Right forelimb (tissue), 1 donor: ENCODE measurements at places on chromosomes 1 and 21.

- DNase-seq = no peak
Observed at GRCh38 chr1:213977486-213977842, 10.3 kb upstream of the PROX1 start.

- no peak for DNase-seq
Observed at GRCh38 chr1:99749504-99750347, 16.7 kb downstream of the FRRS1 start.

GRCh38 chr1:90127288-90127953 is 132.5 kb downstream of the ZNF326 start:
- no peak for DNase-seq

DNA sequence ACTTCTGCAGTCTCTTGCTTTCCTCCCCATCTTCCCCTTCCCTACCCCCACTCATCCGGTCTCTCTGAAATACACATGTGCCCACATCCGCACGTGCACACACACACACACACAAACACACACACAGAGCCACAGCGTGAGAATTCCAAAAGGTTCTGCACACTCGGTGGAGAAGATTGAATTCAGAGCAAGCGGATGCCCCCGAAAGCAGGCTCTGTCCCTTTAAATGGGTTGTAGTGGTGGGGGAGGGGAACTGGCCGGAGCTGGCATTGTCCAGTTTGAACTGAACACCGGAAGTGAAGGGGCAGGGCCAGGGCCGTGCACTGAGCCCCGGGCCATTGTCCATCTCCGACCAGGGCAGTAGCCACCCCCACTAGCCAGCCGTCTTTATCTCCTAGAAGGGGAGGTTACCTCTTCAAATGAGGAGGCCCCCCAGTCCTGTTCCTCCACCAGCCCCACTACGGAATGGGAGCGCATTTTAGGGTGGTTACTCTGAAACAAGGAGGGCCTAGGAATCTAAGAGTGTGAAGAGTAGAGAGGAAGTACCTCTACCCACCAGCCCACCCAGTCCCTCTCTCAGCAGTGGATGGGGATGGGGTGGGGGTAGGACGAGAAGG is 1.3 kb upstream of the LIN28A start:
- DNase-seq = no peak

GRCh38 chr1:15028102-15028501 is 125.4 kb upstream of the TMEM51 start:
- DNase-seq = no peak

GRCh38 chr1:79543394-79543793 is 536.9 kb upstream of the ADGRL4 start:
- no peak for DNase-seq

DNA sequence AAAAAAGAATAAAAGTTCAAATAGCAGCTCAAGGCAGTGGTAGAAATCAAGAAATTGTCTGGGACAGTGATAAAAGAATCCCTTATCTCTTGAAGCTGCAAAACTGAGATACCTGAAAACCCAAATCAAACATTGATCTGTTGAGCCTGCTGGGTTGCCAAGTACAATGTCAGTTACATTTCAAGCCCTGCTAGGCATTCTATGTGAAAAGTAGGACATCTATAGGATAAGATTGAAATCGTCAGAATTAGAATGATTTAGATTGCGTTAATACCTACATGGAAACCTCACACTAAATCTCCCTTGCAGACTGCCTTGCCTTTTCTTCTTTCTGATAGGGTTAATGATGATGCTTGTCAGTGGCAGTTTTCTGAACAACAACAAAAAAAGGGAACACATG is 1684.4 kb upstream of the B3GALT2 start:
- no peak for DNase-seq

DNA sequence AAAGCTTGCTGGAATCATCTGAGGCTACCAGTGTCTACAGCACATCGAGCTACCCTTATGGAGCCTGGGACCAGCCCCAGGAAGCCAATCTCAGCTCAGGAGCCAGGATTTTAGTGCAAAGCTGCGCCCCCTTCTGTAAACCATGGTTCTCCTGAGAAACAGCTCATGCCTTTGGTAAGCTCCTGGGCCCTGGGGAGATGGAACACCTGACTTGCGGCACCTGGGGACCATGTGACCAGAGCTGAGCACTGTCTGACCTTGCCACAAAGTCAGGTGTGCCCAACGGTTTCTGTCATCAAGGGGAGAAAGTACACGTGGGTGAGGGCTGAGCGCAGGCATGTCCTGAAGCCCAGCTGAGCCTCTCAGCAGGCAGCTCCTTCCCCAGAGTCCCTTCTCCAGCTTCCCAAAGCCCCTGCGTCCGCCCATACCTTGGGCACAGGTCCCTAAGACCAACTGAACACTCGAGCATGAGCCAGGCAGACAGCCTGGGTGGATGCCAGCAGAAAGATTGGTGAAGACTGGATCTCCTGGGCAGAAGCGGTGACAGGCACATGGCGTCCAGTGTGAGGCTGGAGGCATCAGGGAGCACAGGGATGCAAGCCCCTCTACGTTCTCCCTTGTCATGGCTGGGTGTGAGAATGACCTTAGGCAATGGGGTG is 57.9 kb upstream of the TENT5B start:
- no peak for DNase-seq

DNA sequence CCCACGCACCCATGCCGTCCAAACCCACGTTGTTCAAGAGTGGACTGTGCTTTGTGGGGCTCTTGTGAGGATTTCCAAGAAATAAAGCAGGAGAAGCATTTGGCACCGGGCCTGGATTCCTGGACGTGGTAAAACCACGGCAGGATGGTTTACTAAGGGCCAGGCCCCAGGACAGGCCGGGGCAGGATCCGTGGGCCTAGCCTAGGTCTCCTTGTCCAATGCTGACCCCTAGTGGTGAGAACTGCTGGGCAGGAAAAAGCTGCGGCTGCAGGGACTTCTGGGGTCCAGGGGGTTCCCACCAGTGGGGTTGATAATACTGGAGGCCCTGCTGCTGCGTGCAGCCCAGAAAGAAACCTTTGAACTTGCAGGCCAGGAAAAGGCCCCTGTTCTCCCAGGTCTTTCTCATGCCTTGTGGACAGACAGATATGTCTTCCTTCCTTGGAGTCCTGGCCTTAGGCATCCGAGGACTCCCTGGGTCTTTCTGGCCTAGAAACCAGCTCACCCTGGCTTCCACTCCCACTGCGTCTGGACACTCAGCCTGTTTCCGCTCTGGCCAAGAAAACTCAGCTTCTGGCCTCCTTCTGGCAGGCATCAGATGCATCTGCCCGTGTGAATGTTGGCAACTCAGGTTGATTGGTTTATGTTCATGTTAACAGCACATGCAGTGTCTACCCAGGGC is 106.9 kb upstream of the TMEM51 start:
- peak; percentile 81 for DNase-seq

- DNase-seq = no peak
Observed at GRCh38 chr1:205144751-205145150, 23.0 kb upstream of the RBBP5 start.

DNA sequence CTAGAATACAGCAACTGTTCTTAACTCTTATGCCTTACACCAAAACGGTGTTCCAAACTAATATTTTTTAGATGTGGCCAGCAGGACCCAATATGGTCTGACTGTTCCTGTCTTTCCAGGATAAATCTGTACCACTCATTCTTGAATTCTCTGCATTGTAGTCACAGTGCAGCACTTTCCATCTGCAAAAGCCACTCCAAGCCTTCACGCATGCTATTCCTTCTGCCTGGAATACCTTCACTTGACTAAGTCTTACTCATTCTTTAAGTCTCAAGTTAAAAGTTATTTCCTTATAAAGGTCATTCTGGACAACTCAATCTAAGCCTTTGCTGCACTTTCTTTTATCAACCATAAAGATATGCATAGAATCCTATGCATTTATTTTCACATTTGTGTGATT is 1194.5 kb downstream of the PLA2G4A start:
- DNase-seq = no peak

DNA sequence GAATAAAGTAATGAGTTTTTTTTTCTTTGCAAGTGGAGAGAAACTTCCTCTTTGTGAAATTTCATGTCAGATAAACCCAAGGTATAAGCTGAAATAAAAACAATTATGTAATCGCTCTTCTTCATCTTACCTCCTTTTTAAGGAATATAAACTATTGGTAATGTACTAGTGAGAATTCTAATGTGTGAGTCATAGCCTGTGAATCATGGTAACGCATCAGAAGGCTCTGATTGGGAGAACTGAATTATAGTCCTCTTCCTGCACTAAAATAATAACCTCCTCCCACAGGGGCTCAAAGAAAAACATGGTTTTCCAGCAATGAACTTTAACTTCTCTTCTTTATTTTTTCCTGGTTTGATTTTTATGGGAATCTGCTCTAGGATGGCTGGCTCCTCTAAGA is 57.1 kb upstream of the COX20 start:
- no peak for DNase-seq

GRCh38 chr1:22930240-22930912 is 42.3 kb downstream of the LACTBL1 start:
- peak; percentile 62 for DNase-seq

DNA sequence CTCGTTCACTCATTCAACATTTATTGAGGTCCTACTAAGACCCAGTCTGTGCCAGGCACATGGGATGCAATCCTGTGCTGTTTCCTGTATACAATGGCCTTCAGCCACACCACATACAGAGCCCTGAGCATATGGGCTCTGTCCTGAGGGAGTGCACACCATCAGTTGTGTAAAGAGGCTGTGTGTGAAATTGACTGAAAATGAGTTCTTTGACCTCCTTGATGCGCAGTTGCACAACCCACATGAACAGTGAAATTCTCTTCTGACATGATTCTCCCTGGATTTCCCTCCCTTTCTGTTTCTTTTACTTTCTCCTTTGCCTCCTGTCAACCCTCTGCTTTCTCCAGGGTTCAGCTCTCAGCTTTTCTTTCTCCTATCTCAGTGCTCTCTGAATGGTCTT is 6.3 kb upstream of the SYT6 start:
- no peak for DNase-seq

- DNase-seq = no peak
Observed at GRCh38 chr1:64569411-64569810, 99.5 kb downstream of the CACHD1 start.

- DNase-seq = no peak
Observed at GRCh38 chr1:21921100-21921875, 15.8 kb downstream of the HSPG2 start.

DNA sequence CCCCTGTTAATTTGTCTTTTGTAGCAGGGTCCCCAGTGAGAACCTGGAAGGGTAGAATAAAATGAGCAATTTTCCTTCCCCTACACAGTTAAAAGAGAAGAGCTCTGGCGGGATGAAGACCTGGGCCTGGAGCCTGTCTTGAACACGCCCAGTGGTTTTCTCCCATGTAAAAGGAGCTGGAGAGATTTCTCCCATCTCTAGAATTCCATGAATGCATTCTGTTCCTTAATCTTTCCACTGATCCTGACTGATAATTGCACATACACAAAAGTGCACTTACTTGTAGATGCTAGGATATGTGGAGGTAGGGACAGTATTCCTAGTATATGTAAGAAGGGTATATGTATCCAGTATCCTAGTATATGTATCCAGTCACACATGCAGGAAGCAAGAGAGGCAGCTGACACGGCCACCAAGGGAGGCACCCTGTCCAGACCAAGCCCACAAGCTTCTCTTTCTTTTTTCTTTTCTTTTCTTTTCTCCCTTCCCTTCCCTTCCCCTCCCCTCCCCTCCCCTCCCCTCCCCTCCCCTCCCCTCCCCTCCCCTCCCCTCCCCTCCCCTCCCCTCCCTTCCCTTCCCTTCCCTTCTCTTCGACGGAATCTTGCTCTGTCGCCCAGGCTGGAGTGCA is 11.9 kb upstream of the PKNOX1 start:
- DNase-seq = no peak

GRCh38 chr1:193607787-193608186 is 421.4 kb upstream of the B3GALT2 start:
- no peak for DNase-seq

DNA sequence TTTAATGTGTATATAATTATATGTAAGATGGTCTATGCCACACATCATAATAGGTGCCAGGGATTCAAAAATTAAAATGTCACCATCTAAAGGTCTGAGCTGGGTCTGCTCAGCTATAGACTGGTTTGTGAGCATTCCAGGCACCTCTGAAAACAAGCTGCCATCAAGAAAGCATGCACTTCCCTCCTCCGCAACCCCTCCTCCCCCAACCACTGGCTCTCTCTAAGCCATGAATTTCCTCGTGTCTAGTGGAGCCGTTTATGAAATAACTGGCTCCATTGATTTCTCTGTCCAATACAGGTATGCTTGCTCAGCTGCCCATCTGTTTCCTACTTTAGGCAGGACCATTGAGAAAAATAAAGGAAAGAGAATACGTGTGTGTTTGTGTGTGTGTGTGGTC is 522.6 kb upstream of the PLXNA2 start:
- no peak for DNase-seq

- no peak for DNase-seq
Observed at GRCh38 chr1:239169276-239169675, 217.1 kb upstream of the CHRM3 start.

DNA sequence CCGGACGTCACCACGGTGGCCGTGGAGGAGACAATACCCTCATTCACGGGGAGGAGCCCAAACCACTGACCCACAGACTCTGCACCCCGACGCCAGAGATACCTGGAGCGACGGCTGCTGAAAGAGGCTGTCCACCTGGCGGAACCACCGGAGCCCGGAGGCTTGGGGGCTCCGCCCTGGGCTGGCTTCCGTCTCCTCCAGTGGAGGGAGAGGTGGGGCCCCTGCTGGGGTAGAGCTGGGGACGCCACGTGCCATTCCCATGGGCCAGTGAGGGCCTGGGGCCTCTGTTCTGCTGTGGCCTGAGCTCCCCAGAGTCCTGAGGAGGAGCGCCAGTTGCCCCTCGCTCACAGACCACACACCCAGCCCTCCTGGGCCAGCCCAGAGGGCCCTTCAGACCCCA is 7.0 kb downstream of the TNFRSF14 start:
- no peak for DNase-seq

DNA sequence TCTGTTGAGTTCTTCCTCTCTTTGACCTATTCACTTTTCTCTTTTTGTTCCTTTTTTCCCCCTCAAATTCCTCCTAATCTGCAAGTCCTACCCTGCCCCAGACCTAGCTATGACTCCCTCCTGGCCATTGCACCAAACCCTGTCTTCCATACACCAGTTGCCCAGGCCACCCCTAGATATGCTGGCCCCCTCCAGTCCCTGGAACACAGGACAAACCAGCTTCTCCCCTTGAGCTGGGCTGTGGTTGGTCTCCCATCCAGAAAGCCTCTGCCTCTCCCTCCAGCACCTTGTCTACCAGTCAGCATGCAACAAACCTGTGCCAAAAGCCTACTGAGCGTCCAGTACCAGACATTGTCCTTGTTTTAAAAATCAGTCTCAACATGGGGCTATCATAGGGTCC is 59.4 kb downstream of the ELK4 start:
- no peak for DNase-seq

GRCh38 chr1:83818916-83819315 is 180.0 kb downstream of the TTLL7 start:
- no peak for DNase-seq

GRCh38 chr1:247241691-247242090 is 14.2 kb upstream of the VN1R5 start:
- no peak for DNase-seq

DNA sequence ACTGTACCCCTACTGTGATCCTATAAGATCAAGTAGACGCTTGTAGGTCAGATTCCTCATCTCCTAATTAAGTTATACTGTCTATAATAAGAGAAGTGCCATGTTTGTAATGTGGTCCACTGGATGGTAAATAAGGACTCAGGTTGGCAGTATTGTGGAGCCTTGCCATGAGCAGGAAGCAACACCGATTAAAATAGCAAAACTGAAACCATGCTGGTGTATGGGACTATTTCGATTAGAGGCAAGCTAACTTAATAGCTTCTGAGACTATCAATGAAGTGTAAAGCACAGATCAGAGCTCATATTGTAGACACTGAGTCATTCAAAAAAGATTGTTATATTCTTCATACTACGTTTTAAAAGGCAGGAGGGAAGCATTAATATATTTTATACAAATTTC is 348.8 kb downstream of the HHAT start:
- DNase-seq = no peak

GRCh38 chr1:181326348-181326747 is 157.0 kb upstream of the CACNA1E start:
- no peak for DNase-seq
